Activated T-helper 2 cell treated with anti-CD3 and anti-CD28 coated beads, Interferon-gamma antibody, Interleukin-2, Interleukin-4, amounts not matched to agents 10 μg/mL and 5 μg/mL and 100 μg/mL, durations not matched to agents 14 hours and 24 hours and 36 hours (primary cell): ENCODE measurements at places on chromosomes 11 and 22.

GRCh38 chr11:459511-460220 lies 9.6 kb downstream of the PTDSS2 start:
- no peak overlapping the region for H3K27ac ChIP-seq
- DNase-seq, result no peak
- H3K27me3 ChIP-seq, result no peaks in the 10 kb centered on the region
- H3K36me3 ChIP-seq, result peaks cover 22% of the 10 kb centered on the region

DNA sequence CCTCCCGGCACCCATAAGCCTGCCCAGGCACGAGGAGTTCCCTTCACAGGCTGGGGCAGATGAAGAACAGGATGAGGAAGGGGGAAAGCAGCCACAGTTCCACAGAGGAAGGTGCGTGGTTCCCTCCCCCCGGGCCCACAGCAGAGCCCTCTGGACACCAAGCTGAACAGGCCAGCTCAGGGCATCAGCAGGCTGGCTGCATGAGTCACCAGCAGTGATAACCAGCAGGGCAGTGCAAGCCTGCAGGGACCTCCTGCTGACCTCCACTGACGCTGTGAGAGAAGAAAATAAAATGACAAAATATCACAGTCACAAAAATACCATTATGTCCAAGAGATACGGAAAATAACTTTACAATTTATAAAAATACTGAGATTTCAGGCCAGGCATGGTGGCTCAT lies 11.5 kb downstream of the RTL6 start:
- H3K27ac ChIP-seq, result no peak overlapping the region
- H3K4me1 ChIP-seq, result no peaks in the 10 kb centered on the region
- DNase-seq, result no peak
- H3K36me3 ChIP-seq, result no peaks in the 10 kb centered on the region
- H3K4me3 ChIP-seq, result no peak overlapping the region
- no peaks in the 10 kb centered on the region for H3K27me3 ChIP-seq

DNA sequence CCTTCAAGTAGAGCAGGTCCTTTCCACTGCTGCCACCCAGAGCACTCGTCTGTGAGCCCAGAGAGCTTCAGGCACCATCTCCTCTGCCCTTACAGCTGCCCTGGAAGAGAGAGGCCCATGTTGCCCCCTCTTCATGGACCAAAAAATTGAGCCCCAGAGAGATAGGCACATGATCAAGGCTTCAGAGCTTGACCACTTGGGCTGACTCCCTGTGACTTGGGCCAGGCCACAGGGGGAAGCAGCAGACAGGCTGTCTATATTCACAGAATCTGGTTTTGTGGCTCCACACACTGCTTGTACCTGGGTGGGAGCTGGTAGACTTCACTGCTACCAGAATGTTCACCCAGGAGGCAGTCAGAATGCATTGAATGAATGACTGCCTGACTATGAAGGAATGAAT lies 58.2 kb downstream of the SMIM38 start:
- H3K4me1 ChIP-seq, result peaks cover 6% of the 10 kb centered on the region
- no peak for DNase-seq
- H3K4me3 ChIP-seq, result no peak overlapping the region
- H3K36me3 ChIP-seq, result no peaks in the 10 kb centered on the region
- H3K27ac ChIP-seq, result no peak overlapping the region
- no peaks in the 10 kb centered on the region for H3K27me3 ChIP-seq

DNA sequence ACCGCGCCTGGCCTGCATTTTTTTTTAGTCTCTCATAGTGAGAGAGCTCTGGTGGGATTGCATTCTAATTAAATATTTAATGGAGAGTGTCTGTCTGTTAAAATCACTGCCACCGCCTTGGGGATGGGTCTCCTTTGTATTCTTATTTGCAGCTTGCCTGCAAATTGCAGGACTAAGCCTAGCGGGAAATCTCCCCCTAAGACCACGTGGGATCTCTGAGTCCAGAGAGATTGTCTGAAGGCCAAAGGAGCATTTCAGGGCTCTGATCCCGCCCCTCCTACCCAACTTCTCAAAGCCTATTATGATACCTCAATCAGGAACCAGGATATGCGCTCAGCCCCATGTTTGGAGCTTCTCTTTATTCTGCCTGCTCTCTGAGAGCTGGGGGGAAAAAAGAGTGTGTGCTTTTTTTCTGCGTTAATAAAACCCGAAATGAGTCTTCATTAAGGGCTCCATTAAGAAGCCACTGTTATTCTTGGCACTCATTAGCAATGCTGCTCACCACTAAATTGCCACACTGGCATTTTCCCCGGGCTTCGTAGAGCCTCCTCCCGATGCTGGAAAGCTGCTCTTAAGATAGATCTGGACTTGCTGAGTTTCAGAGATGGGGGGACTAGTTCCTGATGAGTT lies 92.9 kb upstream of the THY1 start:
- peaks cover 6% of the 10 kb centered on the region for H3K27me3 ChIP-seq
- no peaks in the 10 kb centered on the region for H3K4me1 ChIP-seq
- no peak overlapping the region for H3K4me3 ChIP-seq
- DNase-seq, result no peak
